Hindlimb muscle (tissue), 1 donor: ENCODE measurements at places on chromosomes 7 and 10. TPM values are rescaled to one million over a fixed set of nuclear protein-coding genes. Genes with fewer than 3 reads are reported as not detected.

- no peak for DNase-seq
These were observed 41.6 kb upstream of the COL13A1 start for GRCh38 chr10:69760072-69760471.

The SPRN gene
- 4.6 TPM for polyA plus RNA-seq

DNA sequence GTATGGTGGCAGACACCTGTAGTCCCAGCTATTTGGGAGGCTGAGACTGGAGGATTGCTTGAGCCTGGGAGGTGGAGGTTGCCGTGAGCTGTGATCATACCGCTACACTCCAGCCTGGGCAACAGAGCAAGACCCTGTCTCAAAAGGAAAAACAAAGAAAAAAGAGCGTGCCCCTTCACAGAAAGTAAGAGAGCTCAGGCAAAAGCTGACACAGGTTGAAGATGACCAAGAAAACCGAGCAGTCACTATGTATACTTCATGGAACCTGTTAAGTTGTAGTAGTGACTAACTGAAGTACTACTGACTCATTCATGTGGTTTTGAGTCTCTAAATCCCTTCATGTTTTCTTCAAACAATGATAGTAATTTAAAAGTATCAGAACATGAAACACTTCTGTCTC is 1.2 kb upstream of the PRRT4 start:
- DNase-seq: no peak

- DNase-seq: no peak
These were observed 32.4 kb downstream of the ANXA11 start for GRCh38 chr10:80172896-80173295.
